Stimulated activated CD8-positive, alpha-beta memory T cell treated with anti-CD3 and anti-CD28 coated beads, Interleukin-4, amount 100 ng/mL, for 4 hours (primary cell): ENCODE measurements at places on chromosomes 11 and 22.

GRCh38 chr11:115896084-115896483 is 391.9 kb upstream of the CADM1 start:
- DNase-seq: no peak

- DNase-seq: no peak
Observed at GRCh38 chr11:2376751-2377451, at the start of gene CD81. Gene CD81, plus strand, starts transcription at chr11:2377310. Its CDS starts 240 bp downstream, at chr11:2377550.

DNA sequence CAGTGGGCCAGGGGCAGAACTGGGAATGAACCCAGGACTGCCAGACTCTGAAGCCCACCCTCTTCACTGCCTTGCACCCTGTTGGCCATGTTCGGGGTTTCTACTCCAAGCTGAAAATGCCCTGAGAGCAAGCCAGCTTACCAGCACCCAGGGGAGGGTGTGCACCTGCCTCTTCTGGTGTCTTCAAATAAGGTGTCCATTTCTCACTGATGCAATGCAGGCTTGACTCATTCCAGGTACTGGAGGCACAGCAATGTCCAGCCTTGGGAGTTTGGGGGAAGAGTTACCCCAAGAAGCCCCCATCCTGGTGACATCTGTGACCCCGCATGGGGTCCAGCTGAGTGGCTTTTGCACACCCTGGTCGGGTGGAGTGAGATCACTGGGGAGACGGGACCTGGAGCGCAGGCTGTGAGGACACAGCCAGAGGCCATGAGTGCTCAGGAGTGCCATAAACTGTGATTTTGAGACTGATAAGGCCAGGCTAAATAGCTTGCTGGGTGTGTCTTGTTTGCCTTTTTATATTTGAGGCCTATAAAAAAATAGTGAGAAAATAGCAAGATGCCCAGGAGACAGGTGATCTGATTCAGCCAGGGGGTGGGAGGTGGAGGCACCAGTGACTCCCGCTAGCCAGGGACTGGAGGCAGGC is 4.6 kb upstream of the CERK start:
- no peak for DNase-seq

DNA sequence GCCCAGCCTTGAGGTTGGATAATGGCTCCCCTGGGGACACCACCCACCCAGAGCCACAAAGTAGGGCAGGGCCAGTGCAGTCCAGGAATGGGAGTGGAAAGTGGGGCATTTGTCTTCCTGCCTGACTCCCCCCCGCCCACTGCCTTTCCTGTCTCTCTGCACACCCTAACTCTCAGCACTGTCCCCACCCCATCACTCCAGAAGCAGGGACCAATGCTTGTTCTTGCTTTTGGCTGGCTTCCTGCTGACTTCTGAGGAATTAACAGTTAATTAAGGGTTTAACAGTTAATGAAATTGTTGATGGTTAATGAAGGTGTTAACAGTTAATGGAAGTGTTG is 4.7 kb downstream of the PITPNM1 start:
- DNase-seq: no peak

DNA sequence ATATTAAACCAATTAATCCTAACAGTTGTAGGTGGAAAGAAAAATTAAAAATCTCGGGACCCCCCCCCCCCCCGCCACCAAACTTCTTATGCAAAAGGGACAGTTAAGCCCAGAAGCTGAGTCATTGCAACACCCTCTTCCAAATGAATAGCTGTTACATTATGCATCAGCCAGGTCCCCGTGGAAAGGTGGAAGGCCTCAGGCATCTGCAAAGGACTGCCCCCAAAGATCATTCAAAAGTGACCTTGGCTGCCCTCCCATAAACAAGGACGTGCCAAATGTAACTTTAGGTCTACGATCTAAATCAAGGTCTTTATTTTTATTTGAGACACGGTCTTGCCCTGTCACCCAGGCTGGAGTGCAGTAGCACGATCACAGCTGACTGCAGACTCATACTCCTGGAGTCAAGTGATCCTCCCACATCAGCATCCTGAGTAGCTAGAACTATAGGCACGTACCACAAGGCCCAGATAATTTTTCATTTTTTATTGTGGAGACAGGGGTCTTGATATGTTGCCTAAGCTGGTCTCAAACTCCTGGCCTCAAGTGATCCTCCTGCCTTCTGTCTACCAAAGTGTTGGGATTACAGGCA is 22.8 kb downstream of the SYN3 start:
- DNase-seq: no peak
